ENCODE measurements at places on chromosomes 5 and 9.

DNA sequence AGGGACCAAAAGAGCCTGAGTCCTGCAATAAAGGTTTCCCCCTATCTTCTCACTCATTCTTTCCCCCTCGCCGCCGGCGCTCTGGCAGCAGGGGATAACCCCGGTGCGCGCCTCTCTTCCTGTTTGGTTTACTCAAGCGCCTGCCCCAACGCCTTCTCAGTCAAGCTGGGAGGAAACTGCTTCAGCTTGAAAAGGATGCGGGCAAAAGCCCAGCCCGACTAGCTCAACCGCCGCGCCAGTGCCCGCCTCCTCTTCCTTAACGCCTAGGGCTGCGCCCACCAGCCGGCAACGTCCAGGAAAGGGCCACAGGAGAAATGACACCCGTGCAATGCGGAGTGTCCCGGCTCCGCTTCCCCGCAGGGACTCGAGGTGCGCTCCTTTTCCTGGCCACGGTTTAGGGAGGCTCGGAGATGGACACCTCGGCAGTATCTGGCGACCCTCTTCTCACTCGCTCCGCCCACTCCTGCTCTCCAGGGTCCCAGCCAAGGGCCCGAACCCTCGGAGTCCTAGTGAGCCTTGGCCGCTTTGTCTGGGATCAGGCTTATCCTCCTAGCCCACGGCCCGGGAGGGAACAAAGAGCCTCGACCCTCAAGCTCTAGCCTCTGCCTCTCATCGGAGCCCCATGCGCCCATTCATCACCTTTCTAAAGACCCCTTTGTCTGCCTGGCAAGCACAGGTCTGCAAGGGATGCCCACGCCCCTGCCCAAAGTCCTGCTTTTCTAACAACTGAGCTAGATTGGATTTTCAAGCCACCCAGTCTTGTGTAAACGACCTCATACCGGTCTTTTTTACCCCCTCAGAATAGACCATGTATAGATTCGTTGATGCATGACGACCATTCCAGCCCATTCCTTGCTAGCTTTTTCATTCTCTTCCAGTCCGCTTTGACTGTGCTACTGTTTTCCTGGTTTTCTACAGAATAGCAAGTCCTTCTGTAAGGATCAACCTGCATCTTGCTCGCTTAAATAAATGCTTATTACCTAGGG, 2.0 kb downstream of the ST8SIA4 start:
- DNase-seq, result peak; percentile 90

DNA sequence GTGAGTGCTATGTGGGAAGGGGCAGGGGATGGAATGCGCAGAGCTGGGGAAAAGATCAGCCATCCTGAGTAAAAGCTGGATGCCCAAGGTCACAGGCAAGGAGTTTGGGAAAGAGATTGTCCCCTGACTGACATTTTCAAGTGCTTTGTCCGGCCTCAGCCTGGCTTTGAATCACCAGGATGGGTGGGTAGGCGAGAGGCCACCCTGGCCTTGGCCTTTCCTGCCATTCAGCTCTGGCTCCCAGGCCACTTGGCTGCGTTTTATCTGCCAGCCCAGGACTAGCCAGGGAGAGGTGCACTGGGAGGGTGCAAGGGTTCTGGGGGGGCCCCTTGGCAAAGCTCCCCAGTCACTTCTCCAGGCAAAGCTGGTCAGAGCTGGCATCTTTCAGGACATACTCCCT, 37.4 kb upstream of the SYNPO start:
- no peak for DNase-seq

DNA sequence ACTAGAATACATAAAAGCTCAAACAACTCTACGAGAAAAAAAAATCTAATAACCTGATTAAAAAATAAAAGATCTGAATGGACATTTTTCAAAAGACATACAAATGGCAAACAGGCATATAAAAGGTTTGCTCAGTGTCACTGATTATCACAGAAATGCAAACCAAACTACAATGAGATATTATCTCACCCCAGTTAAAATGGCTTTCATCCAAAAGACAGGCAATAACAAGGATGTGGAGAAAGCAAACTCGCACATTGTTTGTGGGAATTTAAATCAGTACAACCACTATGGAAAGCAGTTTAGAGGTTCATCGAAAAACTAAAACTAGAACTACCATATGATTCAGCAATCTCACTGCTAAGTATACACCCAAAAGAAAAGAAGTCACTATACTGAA, 20.8 kb downstream of the UGT3A2 start:
- no peak for DNase-seq

GRCh38 chr5:180790524-180790923, 12.1 kb downstream of the MGAT1 start:
- no peak for DNase-seq

DNA sequence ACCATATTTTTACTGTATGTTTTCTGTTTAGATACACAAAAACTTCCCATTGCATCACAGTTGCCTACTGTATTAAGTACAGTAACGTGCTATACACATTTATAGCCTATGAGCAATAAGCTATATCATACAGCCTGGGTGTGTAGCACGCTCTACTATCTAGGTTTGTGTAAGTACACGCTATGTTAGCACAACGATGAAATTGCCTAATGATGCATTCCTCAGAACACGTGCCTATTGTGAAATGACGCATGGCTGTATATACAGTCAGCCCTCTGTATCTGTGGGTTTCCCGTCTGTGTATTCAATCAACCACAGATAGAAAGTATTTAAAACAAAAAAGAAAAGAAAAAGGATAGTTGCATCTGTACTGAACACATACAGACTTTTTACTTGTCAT, 64.2 kb downstream of the SGCD start:
- DNase-seq, result no peak

DNA sequence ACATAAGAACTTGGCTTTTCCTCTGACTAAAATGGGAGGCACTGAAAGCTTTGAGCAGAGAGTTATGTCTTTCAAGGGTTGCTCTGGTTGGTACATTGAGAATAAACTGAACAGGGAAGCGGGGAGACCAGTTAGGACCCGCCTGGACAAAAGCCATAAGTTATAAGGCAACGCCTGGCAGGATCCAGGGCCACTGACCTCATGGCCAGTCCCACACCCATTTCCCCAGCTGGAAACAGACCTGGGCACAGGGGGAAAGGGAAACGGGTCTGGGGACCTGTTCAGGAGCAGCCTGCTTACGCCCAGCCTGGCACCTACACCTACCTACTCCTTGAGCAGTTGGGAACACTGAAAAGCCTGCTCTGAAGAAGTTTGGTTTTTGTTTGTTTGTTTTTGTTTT, 1.3 kb downstream of the SPINK4 start:
- DNase-seq, result no peak

- DNase-seq, result no peak
Measured at GRCh38 chr5:16049761-16050160, 129.8 kb downstream of the MARCHF11 start.

GRCh38 chr5:3380689-3381088, 214.9 kb upstream of the IRX1 start:
- no peak for DNase-seq

All from effector memory CD4-positive, alpha-beta T cell (primary cell).